A549 treated with Mapracorat at 1 μM for 4 hours (cell line): ENCODE measurements at places on chromosomes 12 and 14. TPM values are rescaled to one million over a fixed set of nuclear protein-coding genes. Genes with fewer than 3 reads are reported as not detected.

YAF2 gene
- 22.9 to 29.8 TPM (median 23.4 TPM) in 5 replicates for total RNA-seq

BDKRB2 gene
- total RNA-seq: 1.00 to 1.3 TPM (median 1.2 TPM) in 5 replicates

RTL1 gene
- total RNA-seq: 0.15 to 0.33 TPM (median 0.24 TPM) in 5 replicates

PLEKHG7 gene
- total RNA-seq: not detected in 5 replicates

LGALS3 gene
- 163 to 181 TPM (median 169 TPM) in 5 replicates for total RNA-seq

CDKN1B gene
- 14.1 to 18.9 TPM (median 17.4 TPM) in 5 replicates for total RNA-seq

FAM90A1 gene
- total RNA-seq: 0.12 to 0.15 TPM (median 0.14 TPM) in 5 replicates

PLD4 gene
- 0.09 to 0.26 TPM in 2 of 5 replicates, not detected in the others for total RNA-seq

STAT2 gene
- 9.5 to 13.7 TPM (median 12.0 TPM) in 5 replicates for total RNA-seq

TMCC3 gene
- total RNA-seq: 0.88 to 1.7 TPM (median 1.1 TPM) in 5 replicates

GYS2 gene
- total RNA-seq: 0.10 TPM in 1 of 5 replicates, not detected in the others

ZNF219 gene
- total RNA-seq: 19.4 to 32.5 TPM (median 31.9 TPM) in 5 replicates

SCN8A gene
- 1.2 to 1.9 TPM (median 1.8 TPM) in 5 replicates for total RNA-seq

ARHGAP9 gene
- total RNA-seq: 0.19 to 0.83 TPM (median 0.35 TPM) in 5 replicates
